ENCODE measurements at places on chromosomes 5 and 9.

DNA sequence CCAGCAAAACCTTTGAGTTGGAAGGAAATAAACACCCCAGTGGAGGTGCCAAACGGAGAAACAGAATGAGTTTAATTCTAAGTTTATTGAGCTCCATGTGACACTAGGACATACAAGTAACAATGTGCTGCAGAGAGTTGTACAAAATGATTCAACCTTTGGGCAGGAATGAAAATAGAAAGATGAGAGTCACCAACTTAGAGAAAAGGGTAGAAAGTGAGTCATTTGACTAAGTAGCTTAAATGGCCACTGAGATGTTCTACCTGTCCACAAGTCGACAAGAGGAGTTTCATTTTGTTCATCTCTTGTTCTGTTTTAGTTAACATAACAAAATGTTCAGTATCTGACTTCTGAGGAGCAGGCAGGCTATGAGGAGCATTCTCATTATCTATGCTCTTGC, 284.7 kb downstream of the NR2F1-AS1 start:
- no peak for DNase-seq

GRCh38 chr5:1008451-1009358, at the start of gene NKD2:
NKD2 (plus strand) TSS chr5:1008802; CDS start chr5:1009058, 256 bp downstream.
- no peak for DNase-seq

DNA sequence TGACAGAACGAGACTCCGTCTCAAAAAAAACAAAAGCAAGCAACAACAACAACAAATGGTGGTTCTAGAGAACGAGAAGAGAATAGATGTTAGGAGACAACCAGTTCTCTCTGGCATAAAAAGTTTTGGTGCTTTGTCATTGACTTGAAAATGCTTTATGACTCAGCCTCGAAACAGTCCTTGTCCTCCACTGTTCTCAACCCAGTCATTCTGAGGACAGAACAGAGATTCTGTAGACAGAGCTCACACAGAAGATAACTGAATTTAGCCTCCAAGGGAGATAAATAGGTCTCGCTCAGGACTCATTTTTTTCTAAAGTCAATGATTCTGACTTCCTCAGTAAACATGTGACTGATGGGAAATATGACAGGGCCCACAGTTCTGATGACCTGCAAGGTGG, 76.0 kb upstream of the FSTL4 start:
- no peak for DNase-seq

GRCh38 chr9:16386007-16386826, 484.3 kb downstream of the BNC2 start:
- DNase-seq: no peak

DNA sequence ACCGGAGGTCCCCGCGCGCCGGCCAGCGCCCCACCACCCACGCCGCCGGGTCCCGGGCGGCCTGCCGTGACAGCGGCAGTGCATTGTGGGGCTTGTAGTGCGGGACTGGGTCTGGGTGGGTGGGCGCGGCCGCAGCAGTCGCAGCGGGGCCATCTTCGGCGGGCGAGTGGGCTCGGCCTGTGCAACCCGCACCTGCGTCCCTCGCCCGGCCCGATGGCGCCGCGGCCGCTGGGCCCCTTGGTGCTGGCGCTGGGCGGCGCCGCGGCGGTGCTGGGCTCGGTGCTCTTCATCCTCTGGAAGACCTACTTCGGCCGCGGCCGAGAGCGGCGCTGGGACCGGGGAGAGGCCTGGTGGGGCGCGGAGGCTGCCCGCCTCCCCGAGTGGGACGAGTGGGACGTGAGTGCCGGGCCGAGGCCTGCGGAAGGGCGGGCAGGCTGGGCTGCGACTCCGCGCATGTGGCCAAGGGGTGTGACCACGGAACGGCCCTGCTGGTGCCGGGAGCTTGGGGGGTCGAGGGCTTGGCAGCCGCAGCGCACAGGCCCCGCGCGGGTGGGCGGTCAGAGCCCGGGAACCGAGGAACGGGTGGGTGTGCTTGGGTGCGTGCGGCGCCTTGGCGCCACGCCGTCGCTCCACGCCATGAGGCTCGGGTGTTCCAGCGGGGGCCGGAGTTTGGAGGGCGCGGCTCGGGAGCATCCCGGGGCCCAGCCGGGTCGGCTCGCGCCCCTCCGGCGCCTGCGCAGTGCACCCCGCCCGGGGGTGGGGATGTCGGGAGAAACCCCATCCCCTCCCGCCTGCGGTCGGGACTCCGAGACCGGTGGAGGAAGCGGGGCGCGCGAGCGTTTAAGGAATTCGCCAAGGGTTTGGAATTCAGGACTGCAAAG, at the start of gene ARL10:
ARL10 (plus strand) TSS at position 137 of the 881 bp plus-strand sequence; CDS start at position 214, 77 bp downstream.
- no peak for DNase-seq

- no peak for DNase-seq
Measured at GRCh38 chr9:135921749-135922310, 14.5 kb upstream of the CAMSAP1 start.
